ENCODE measurements at places on chromosomes 13 and 19.

- no peak for DNase-seq
Measured at GRCh38 chr19:33953023-33953422, 156.4 kb downstream of the KCTD15 start.

- DNase-seq = no peak
Measured at GRCh38 chr13:113747291-113747833, 11.7 kb upstream of the TMEM255B start.

GRCh38 chr19:39110263-39110967, 15.2 kb upstream of the PAK4 start:
- DNase-seq = peak; percentile 77

DNA sequence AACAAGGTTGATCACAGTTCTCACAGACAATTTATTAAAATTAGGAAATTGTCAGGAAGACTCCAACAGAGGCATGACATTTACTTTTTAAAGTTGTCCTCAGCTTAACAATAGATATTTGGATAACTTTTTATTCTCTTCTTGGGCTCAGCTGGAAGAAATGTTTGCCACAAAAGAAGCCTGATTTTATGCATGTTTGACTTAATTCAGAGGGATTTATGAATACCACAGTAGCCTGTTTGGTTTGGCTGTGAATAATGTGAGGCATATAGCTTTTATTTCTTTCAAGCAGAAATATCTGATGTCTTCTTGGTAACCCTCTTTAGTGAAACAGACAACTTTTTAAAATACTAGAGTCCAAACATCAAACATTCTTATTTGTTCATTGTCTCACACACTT, 1464.5 kb upstream of the SLC10A2 start:
- DNase-seq = no peak

DNA sequence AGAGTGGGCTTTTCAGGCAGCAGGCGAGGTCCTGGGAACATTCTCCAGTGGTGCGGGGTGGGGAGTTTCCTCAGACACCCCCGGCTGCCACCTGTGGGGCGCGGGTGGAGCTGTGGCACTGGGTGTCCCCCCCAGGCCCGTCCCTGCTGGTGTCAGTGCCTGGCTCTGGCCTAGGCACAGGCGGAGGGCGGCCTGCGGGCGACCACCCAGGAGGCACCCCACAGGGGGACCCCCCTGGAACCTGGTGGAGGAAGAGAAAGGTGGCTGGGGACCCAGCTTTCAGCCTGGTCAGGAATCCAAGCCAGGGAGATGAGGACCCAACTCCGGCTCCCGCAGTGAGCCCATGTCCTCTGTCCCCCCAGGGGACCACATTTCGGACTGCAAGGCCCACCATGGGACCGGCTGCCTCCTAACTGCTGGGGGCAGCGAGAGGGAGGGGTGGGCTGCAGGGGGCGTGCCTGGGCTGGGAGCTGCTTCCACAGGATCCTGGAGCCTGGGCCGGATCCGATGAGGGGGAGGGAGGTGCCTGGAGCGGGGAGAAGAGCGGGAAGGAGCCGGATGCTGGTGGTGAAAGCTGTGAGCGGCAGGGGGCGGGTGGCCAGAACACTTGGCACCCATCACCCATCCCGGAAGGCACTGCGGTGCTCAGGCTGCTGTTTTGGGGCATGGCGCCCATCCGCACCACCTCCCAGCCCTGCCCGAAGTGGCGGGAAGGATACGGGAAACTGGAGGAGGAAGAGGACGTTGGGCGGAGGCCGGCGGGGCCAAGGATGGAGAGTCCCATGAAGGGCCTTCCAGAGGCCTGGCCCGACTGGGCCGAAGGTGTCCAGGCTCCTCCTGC, 5.5 kb upstream of the CTXN1 start:
- DNase-seq = peak; percentile 93

DNA sequence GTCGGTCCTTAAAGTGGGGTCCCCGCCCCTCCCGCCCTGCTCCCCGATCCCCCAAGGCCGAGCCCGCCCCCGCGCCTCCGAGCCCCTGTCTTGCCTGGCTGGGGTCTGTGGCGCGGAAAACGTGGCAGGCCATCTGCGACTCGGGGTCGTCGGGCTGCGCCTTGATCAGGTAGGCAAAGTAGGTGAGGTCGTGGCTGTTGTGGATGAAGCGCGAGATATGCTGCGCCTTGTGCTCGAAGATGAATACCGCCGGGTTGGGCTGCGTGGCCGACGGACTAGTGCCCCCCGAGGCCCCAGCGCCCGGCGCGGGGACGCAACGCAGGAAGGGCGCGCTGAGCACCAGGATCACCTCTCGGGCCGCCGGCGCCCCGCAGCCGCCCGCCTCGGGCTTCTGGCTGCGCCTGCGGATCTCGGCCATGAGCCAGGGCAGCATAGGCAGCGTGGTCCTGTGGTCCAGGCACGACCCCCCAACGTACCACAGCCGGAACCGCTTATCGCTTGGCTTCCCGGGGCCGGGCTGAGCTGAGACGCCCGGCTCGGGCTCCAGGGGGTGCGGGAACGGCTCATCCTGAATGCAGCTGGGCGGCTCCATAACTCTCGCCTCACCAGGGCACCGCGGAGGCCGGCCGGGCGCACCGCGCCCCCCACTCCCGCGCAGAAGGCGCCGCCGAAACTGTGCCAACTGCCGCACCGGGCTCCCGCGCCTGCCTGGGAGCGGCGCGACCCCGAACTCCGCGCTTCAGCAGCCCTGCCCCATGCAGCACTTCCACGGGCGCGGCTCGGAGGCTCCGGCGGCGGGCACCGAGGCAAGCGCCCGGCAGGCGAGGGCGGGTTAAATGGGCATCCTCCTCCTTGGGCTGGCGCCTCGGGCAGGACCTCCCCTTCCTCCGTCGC, 546 bp downstream of the TBC1D4 start:
- peak; percentile 28 for DNase-seq

GRCh38 chr19:32257326-32258073, 87.9 kb upstream of the ZNF507 start:
- DNase-seq = no peak

DNA sequence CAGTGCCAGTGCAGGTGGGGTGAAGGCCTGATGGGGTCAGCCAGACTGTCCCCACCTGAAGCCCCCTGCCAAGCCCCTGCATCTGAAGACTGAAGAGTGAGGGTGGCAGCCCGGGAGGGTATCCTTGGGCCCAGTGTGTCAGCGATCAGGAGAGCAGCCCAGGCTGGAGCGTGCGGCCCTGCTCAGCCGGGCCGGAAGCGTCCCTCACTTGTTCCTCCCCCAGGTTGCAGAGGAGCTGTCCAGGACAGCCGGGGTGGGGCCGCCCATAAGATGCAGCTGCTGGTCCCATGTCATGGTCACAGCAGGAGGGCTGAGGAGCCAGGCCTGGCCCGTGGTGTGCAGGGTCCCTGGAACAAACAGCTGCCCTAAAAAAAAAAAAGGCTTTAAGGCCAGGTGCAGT, 55.4 kb downstream of the KDM4B start:
- no peak for DNase-seq

- no peak for DNase-seq
Measured at GRCh38 chr13:54563286-54563685, 1534.7 kb downstream of the OLFM4 start.

DNA sequence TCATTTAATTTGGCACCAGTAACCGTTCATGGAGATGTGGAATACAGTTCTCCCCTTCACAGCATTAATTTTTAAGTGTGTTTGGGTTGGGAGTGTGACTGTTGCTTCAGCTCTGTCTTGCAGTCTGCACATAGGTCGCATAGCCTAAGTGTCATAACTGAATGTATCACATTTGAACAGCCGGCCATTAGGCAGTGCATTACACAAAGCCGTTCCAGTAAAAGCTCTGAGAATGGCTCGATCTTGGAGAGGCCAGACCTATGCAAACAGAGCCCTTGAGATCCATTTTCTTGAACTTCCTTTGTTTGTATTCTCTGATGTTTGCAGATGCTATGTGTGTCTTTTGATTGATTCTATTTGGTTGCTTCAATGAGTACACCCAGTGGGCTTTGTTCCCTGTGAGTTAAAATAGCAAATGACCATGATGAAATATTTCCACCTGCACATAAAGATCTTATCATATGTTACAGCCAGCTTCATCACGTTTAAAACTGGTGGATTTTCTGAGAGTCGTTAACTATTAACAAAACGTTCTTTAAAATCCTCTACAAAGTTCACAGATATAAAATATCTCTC, 1104.9 kb upstream of the SLC10A2 start:
- DNase-seq = no peak

- DNase-seq = no peak
Measured at GRCh38 chr19:48530066-48530720, 18.6 kb upstream of the LMTK3 start.

DNA sequence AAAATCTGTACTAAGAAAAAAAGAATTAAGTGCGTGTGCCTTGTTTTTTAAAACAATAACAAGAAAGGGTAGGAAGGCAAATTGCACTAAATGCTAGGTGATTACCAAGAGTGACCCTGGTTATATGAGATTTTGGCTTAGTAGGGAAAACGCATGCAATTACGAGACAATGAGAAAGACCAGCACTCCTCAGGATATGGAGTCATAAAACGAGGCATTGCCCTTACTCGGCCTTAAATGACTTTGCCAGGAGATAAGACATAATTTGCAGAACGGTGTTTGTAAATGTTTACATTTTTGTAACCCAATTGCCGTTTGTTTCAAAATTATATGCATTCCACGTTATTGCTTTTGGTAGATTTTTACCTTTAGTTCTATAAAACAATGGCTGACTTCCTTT, 179.8 kb downstream of the RBM26 start:
- no peak for DNase-seq

DNA sequence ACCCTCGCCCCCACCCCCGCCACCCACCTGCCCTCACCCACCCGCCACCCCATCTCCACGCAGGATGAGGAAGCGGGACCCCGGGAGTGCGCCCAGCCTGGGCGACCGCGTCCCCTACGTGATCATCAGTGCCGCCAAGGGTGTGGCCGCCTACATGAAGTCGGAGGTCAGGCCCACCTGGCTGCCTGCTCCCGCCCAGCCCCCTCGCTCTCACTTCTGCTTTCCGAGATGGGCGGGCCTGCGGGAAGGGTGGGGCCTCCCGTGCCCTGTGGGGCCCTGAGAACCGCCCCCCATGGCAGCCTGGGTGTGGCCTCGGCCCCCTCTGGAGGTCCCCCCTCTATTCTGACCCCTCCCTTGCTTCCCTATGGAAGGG, 3.1 kb upstream of the SPIB start:
- no peak for DNase-seq

DNA sequence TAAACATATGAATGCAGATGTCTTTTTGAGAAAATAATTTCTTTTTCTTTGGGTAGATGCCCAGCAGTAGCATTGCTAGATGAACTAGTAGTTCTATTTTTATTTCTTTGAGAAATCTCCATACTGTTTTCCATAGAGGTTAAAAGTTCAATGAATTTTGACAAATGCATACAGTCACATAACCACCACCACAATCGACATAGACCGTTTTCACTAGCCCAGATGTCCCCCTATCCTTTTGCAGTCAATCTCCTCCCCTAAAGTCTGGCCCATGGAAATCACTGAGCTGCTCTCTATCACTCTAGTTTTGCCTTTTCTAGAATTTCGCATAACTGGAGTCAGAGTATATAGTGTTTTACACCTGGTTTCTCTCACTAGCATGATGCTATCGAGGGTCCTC, 10.8 kb downstream of the FAM216B start:
- no peak for DNase-seq

DNA sequence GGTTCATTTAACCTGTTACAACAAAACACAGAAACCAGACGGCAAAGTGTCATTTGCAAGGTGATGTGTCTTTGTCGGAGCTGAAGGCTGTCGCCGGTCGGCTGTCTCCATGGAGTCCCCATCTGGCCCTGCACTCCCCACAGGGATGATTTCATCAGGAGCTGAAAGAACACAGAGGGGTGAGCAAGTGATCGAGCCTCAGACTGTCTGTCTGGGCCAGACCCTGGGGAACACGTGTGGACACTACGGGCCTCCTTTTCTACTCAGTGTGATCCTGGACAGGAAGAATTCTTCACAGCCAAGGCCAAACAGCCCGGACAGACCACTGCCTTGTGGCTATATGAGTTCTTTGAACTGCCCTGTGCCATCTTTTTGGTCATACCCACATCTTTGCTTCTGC, 85.1 kb downstream of the RNASEH2B start:
- no peak for DNase-seq

DNA sequence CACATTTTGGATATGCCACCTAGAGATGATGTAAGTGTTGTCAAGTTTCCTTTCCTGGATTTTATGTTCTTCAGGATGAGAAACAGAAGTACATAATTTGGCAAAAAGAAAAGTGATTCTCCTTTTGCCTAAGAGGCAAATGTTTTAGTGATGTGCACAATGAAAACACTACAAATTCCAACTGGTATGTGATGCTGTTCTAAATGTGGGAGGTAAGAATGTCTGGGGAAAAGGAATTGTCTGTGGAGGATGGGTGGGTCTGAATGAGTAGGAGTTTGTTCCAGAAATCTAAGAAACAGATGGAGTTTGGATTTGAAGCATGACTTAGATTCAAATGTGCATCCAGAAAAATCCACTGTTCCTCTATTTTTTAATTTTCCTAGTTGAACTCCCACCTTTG, 473.6 kb upstream of the SPRY2 start:
- no peak for DNase-seq

- DNase-seq = no peak
Measured at GRCh38 chr13:25684491-25684890, 312.7 kb downstream of the ATP8A2 start.
